Aortic smooth muscle cell (primary cell): ENCODE measurements at places on chromosomes 7 and 10. TPM values are rescaled to one million over a fixed set of nuclear protein-coding genes. Genes with fewer than 3 reads are reported as not detected.

The RAB19 gene
- total RNA-seq: not detected in 2 replicates

The PPP1R3A gene
- not detected in 2 replicates for total RNA-seq

The LRRTM3 gene
- total RNA-seq: not detected in 2 replicates

The DNAJC30 gene
- 2.0 and 2.1 TPM in 2 replicates for total RNA-seq

The H2BK1 gene
- not detected in 2 replicates for total RNA-seq

The PCLO gene
- under 0.01 TPM in 2 replicates for total RNA-seq

The NRBF2 gene
- 16.0 and 19.1 TPM in 2 replicates for total RNA-seq

The WNT8B gene
- not detected in 2 replicates for total RNA-seq

The CHAT gene
- 0.06 TPM in 1 of 2 replicates, not detected in the other for total RNA-seq

The SPAM1 gene
- not detected in 2 replicates for total RNA-seq

The EMX2 gene
- not detected in 2 replicates for total RNA-seq

The TMEM236 gene
- 0.06 TPM in 1 of 2 replicates, not detected in the other for total RNA-seq

The CLDN4 gene
- total RNA-seq: 0.12 and 0.13 TPM in 2 replicates

The FAM20C gene
- 71.9 and 93.0 TPM in 2 replicates for total RNA-seq

The ASB15 gene
- not detected in 2 replicates for total RNA-seq

The FKBP6 gene
- not detected in 2 replicates for total RNA-seq

The PRPS1L1 gene
- total RNA-seq: 0.06 and 0.13 TPM in 2 replicates

The PRXL2A gene
- 10.5 and 10.7 TPM in 2 replicates for total RNA-seq
